ENCODE measurements at places on chromosomes 12 and 14. TPM values are rescaled to one million over a fixed set of nuclear protein-coding genes. Genes with fewer than 3 reads are reported as not detected.

The RAD9B gene
- total RNA-seq = 0.67 TPM

The MIP gene
- total RNA-seq = not detected

The PTHLH gene
- not detected for total RNA-seq

The SLC38A1 gene
- 136 TPM for total RNA-seq

The TAS2R8 gene
- not detected for total RNA-seq

The FAM222A gene
- 25.0 TPM for total RNA-seq

The PLEK2 gene
- not detected for total RNA-seq

The GARIN6 gene
- total RNA-seq = not detected

The ART4 gene
- total RNA-seq = 2.8 TPM

The KCNH3 gene
- total RNA-seq = 0.16 TPM

The PLEKHD1 gene
- 0.22 TPM for total RNA-seq

The TMPRSS12 gene
- not detected for total RNA-seq

The C12orf50 gene
- 0.11 TPM for total RNA-seq

The CLEC4C gene
- not detected for total RNA-seq

The TSPAN19 gene
- 0.27 TPM for total RNA-seq

The MANSC4 gene
- not detected for total RNA-seq

The TAS2R46 gene
- not detected for total RNA-seq

The DHRS2 gene
- not detected for total RNA-seq

The FANCM gene
- 2.9 TPM for total RNA-seq

The CPNE6 gene
- not detected for total RNA-seq

The OTX2 gene
- total RNA-seq = not detected

The MAP1LC3B2 gene
- total RNA-seq = 4.1 TPM

The GPR65 gene
- total RNA-seq = 0.38 TPM

The SIVA1 gene
- 60.7 TPM for total RNA-seq

The RNASE7 gene
- not detected for total RNA-seq

The CEP170B gene
- total RNA-seq = 9.5 TPM

The SNAPC1 gene
- 13.7 TPM for total RNA-seq

The MVK gene
- total RNA-seq = 9.4 TPM

The SPRING1 gene
- total RNA-seq = 8.0 TPM

The KRT81 gene
- not detected for total RNA-seq

The RNF34 gene
- 19.2 TPM for total RNA-seq

The SIX4 gene
- 1.6 TPM for total RNA-seq

The FOXG1 gene
- not detected for total RNA-seq

The DAO gene
- not detected for total RNA-seq

The TSPAN9 gene
- total RNA-seq = 156 TPM

The KIF26A gene
- total RNA-seq = 6.3 TPM

The TMEM233 gene
- total RNA-seq = 0.13 TPM

The NELL2 gene
- total RNA-seq = 0.65 TPM

The RASSF8 gene
- 26.7 TPM for total RNA-seq

The VWF gene
- 238 TPM for total RNA-seq

The ARMH4 gene
- 6.2 TPM for total RNA-seq

The CACNA2D4 gene
- 1.0 TPM for total RNA-seq

The ATG14 gene
- 12.3 TPM for total RNA-seq

The HHIPL1 gene
- 1.6 TPM for total RNA-seq

The PRR4 gene
- total RNA-seq = 1.1 TPM

Measured in Right ventricle myocardium superior (tissue), 1 donor.